ENCODE measurements at places on chromosomes 7 and 10.

DNA sequence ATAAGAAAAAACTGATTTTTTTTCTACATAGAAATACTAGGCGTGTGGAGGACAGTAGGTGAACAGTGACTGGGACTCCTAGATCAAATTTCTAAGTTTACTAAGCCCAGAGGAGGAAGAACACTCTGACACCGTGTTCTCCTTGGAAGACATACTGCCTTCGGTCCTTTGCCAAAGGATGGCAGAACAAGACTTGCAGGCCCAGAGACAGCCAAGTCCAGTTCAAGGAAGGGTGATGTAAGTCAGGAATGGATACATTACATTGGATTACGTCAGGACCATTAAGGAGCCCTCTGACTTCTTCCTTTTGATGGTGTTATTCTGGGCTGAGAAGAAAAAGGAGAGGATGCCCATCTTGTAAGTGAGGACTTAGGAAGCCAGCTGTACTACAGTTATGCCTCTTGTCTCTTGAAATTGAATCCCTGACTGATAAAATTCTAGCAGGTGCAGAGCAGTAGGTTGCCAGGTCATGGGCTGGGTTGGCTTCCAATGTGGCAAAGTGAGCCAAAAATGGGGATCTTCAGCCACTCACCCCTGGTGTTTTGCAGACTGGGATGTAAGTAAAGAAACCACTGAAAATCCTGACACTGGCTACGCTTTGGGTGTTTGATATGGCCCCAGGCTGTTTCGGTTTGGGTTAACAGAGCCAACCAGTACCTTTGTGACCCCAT is 45.1 kb downstream of the RELN start:
- no peak for DNase-seq

GRCh38 chr10:130871406-130871805 is 440.1 kb downstream of the TCERG1L start:
- DNase-seq: no peak

DNA sequence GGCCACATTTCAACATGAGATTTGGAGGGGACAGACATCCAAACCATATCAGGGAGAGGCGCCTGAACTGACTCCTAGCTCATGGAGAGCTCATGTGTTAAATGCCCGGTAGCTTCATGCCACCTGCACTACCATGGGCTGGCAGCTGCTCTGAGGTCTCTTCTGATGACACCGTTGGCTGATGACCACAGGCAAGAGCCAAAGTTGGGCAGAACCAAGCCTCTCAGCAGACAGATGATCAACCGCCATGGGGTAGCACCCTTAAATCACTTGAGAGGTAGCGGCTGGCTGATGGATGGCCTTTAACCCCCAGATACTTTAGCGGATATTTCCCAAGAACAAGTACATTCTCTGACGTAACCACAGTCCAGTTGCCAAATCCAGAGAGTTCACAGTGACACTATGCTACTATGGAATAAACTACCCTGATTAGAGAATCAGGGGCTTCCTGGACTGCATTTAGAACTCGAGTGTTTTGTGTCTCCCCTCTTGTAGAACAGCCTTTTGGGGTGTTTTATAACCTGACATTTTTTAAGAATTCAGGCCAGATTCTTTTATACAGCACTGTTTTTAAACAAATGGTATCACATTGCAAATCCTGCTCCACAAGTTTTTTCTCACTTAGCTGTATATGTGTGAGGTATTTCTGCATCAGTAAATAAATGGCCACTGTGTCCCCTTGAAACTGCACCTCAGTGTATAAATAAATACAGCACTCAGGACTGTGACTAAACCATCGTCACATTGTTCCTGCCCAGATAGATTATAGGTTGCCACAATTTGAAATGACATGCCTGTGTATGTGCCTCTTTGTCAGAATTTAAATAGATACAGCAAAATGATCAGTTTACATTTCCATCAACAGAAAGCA is 30.8 kb upstream of the DRGX start:
- DNase-seq: no peak

DNA sequence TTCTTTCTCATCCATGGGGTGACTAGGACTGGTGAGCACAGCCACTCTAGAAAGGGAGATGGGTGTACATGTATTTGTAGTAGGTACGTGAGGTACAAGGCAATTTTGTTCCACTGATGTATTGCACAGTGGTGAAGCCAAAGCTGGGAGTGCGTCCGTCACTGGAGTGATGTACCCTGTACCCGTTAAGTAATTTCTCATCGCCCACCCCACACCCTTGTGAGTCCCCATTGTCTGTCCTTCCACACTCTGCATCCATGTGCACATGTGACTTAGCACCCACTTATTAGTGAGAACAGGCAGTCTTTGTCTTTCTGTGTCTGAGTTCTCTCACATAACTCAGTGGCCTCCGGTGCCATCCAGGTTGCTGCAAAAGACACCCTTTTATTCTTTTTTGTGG is 658.3 kb downstream of the SDK1 start:
- DNase-seq: no peak

GRCh38 chr7:1093916-1094508 is 6.1 kb downstream of the GPER1 start:
- no peak for DNase-seq

DNA sequence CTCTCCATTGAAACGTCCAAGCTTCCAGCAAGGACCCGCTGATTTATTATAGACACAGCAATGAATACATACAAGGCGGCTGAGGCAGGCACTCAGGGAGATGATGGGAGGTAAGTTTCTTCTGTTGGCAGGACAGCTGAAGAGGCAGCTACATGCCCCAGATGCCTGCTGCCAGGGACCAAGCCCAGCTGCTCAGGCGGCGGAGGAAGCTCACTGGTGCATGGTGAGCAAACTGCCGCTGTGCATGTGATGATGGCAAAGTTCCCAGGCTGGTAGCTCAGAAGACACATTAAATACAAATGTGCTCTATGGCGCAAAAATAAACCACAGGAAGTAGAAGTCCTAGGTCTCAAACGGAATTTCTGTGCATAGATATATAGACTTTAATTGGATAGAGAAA is 2.3 kb downstream of the DNTT start:
- no peak for DNase-seq

Data from stimulated activated CD8-positive, alpha-beta memory T cell treated with anti-CD3 and anti-CD28 coated beads, Interleukin-7, amount 100 ng/mL, for 1 hour (primary cell).